MV-4-11 (cell line): ENCODE measurements at places on chromosomes 5 and 9.
A peak's percentile ranks its signal among the peaks of the same experiment; 100 is the strongest.

DNA sequence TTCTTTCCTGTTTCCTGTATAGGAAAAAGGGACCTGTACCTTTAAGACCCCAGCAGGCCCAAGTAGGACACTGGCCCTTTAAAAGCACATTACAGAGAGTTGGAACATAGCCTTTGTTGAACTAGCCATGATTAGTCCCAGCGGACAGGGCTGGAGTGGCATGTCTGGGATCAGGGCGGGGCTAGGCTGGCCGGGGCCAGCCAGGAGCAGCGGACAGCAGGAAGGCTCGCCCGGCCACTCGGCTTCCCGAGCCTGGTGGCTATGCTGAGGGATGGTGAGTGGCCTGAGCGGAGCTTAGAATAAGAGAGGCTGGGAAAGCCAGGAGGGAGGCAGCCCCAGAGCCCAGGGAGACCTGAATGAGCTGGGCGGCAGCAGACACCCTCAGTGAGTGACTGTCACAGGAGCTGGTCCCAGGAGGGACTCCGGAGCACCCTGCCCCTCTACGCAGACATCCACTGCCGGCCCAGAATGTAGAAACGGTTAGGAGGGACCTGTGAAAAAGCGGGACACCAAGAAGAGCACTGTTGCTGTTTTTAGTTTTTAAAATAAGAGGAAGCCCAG lies 92.1 kb downstream of the DAB2IP start:
- DNase-seq, result no peak

- no peak for DNase-seq
Observed at GRCh38 chr5:8410618-8411017, 541.7 kb downstream of the MTRR start.

- peak; percentile 49 for DNase-seq
Observed at GRCh38 chr5:143314659-143315058, 88.8 kb downstream of the NR3C1 start.

- no peak for DNase-seq
Observed at GRCh38 chr5:149804478-149805450, 74.7 kb downstream of the PPARGC1B start.

DNA sequence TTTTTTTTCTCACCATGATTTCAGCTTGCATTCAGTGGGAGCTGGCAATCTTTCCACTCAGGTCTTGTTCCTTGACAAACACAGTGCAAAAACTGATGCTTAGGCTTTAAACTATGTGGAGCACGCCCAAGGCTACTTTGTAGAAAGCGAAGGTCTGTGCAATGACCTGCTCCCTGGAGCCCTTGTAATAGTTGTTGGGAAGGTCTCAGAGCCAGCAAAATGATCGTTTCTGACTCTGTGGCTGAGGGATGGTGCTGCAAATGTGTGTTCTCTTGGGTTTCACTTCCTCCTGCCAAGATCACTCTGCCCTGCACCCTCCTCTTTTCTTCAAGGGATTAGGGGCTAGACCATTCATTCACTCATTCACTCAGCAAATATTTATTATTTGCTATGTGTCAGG lies 249.7 kb upstream of the MAP3K1 start:
- peak; percentile 88 for DNase-seq

- DNase-seq, result peak; percentile 68
Observed at GRCh38 chr5:55172051-55172899, 702 bp downstream of the CDC20B start.
